ENCODE measurements at places on chromosomes 5 and 9.

DNA sequence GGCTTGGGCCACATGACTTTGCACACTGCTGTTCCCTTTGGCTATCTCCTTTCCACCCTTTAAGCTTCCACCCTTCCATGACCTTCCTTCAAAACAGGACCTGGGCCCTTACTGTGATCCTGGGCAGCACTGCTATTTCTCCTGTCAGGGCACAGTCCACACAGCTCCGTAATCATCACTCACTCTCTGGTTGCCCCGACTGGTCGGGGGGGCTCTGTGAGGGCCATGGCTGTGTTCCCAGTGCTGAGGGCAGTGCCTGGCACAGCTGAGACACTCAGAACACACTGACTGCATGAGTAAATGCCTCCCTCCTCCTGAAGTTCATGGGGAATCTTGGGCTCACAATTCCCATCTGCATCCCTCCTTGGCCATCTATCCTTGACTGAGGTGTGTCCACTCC is 12.2 kb downstream of the TRAF1 start:
- no peak for DNase-seq

DNA sequence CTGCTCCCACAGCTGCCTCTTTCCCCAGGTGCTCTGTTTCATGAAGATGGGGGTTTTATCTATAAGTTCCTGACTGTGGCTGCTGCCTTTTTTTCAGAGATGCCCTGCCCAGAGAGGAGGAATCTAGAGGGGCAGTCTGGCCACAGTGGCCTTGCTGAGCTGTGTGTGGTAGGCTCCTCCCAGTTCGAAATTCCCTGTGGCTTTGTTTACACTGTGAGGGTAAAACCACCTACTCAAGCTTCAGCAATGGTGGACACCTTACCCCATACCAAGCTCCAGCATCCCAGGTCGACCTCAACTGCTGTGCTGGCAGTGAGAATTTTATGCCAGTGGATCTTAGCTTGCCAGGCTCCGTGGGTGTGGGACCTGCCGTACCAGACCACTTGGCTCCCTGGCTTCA is 250.0 kb downstream of the FER start:
- DNase-seq, result no peak

DNA sequence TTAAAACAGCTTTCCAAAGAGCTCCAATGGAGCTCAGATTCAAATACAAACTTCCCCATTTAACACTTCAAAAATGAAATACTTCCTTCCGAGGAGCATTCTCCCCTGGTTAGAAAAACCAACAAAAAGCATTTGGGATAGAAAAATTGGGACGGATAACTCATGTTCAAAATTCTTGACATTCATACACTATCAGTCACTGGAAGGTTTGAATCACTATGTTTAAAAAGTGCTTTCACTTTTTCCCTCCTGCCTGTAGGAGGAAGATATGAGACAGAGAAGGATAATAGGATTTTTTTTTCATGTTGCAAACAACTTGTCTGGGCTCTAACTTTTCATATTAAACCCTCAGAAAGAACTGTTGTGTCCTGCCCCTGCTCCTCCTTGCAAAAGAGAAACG is 412.0 kb downstream of the ACTL7B start:
- no peak for DNase-seq

DNA sequence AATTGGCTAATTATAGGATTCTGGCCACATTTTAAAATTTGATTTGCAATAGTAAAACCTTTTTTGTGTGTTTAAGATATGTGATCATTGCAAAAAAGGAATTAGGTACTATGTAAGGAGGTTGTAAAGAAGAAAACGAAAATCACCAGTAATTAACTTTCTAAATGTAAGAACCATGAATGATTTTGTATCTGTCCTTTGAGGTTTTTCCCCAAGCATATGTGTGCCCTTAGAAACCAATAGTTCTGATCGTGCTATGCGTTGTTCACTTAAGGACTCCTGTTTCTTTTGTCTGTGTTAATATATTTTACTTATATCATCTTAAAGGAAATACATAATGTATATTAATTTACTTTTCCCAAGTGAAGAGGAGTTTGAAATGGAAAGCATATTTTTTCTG is 410.2 kb downstream of the PSAT1 start:
- DNase-seq, result no peak

- no peak for DNase-seq
These were observed 47.5 kb downstream of the MRPL36 start for GRCh38 chr5:1751864-1752822.

GRCh38 chr9:35996358-35996970 is 38.5 kb upstream of the OR2S2 start:
- no peak for DNase-seq

- DNase-seq, result no peak
These were observed 12.8 kb downstream of the UGCG start for GRCh38 chr9:111909444-111909843.

- no peak for DNase-seq
These were observed 566.9 kb upstream of the RGMB start for GRCh38 chr5:98206566-98206965.

DNA sequence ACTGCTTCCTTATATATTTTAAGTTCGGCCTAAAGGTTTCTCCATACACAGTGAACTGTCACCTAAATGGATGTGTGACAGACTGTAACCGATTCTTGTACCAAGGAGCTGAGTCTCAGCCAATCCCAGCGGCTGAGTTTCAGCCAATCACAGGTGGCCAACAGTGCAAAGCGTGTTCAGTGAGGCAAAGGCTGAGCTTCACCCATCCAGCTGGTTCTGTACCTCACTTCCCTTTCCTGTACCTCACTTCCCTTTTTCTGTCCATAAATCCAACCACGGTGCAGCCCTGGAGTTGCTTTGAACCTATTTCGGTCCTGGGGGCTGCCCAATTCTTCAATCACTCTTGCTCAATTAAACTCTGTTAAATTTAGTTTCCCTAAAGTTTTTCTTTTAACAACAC is 15.7 kb upstream of the TBC1D9B start:
- DNase-seq, result peak; percentile 33

GRCh38 chr9:2082772-2083171 is 67.6 kb downstream of the SMARCA2 start:
- DNase-seq, result no peak

DNA sequence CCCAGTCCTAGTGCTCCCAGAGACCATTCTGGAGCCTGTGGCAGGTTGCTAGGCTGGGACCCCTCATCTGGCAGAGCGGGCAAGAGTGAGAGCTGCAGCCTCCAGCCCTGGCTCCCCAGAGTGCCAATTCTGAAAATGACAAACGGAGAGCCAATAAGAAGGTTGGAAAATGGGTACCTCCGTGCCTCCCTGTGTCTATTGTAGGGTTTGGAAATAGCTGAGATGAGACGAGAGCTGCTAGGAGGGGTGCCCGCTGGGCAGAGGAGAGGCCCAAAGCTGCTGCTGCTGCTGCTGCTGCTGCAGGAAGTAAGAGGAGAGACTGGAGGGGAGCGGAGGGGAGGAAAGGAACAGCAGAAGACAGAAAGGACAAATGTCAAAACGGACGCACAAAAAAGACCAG is 36.0 kb upstream of the FUBP3 start:
- DNase-seq, result no peak

- DNase-seq, result no peak
These were observed 89.0 kb upstream of the SELENOP start for GRCh38 chr5:42900734-42901133.

- no peak for DNase-seq
These were observed 48.7 kb downstream of the CAMSAP1 start for GRCh38 chr9:135858491-135859185.

GRCh38 chr9:117703537-117703936 is 666 bp upstream of the TLR4 start:
- no peak for DNase-seq

DNA sequence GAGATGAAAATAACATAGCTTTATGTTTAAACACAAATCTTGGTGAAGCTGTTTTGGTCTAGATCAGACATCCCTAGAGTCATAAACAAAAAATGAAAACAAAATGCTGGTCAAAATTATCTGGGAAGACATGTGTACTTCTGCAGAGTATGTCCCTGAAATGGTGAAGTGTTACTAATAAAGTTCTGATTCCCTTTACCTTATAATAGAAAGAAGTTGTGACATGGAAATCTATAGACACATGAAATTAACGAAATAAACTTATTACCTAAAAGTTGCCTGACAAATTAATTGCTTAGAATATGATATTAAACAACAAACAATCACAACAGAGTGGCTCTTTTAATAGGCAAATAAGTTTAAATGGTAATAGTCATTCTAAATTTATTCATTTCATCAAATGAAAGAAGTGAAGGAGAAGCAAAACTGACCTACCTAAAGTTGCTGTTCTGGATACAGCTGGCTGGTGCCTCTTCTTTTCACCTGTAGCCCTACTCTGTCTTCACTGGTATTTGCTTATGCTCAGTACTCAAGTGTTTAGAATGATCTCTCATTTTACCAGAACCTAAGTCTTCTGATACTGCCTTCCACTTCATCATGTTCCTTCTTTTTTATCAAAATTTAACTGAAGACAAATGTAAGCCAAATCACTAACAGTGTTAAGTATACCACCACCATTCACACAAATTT is 38.8 kb downstream of the FNIP1 start:
- no peak for DNase-seq

GRCh38 chr9:84366683-84367082 is 26.1 kb upstream of the SLC28A3 start:
- DNase-seq, result no peak

DNA sequence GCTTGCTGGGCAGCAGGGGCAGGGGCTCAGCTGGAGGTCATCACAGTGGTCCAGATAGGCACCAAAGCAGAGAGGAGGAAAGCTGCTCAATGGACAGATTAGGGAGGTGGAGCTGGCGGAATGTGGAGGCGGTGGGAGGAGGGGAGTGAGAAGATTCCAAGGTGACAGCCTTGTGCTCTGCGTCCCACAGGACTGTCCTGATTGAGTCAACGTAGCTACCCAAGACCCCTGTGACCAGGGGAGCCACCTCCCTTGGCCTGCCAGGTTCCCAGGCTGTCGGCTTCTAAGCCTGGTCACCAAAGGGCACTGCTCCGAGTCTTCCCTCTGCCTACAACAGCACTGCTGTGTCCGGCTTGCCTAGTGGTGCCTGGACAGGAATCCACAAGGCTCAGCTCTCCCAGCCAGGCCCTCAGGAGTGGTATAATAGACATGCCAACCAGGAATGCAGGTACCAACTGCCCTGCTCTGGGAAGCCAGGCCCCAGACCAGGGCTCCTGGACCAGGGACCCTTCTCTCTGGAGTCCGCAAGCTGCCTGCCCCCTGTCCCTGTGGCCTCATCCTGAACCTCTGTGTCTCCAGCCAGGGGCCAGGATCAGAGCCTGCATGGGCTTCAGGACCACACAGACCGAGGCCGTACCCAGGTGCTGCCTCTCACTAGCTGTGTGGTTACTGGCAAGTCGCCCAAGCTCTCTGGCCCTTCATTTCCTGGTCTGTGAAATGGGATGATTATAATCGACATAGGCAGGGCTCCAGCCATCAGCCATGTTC is 67.9 kb downstream of the STK10 start:
- no peak for DNase-seq

DNA sequence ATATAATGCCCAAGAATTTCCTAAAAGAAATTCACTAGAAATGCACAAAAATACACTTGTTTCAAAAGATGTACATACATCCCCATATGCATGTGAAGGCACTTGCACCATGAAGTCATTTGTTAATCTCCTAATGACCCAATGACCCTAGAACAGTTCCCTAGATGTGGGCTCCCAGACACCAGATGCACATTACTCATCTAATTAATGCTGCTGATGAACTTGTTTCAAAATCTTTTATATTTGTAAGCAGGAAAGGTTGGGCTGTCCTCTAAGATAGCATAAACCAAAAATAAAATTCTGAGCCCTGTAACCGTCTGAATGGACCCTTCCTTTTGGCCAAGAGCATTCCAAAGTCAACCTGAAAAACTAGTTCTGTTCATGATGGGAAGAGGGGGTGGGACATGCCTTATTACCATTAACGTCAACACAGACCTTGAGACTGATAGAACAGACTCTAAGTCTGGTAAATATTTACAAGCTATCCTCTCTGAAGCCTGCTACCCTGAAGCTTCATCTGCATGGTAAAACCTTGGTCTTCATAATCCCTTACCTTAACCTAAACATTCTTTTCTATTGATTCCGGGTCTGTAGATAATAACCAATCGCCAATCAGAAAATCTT is 91.0 kb upstream of the DAPK1 start:
- DNase-seq, result no peak

DNA sequence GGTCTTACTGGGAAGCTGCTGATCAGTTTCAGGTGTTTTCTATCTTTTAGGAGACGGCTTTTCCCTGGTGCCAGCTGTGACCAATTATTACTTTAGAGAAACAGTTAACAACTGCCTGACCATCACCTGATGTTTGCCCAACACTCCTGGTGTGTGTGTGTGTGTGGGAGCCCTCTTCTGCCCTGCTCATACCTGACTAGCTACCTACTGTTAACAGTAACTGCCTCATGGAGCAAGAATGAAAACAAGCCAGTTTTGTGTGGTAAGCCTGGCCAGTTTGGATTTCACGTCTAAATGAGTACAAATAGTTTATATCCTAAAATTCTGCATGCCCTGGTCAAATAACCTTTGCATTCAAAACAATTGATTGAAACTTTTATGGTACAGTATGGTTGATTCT is 46.1 kb upstream of the RIOK2 start:
- DNase-seq, result no peak

- no peak for DNase-seq
These were observed 236.5 kb upstream of the TRIM32 start for GRCh38 chr9:116450378-116451139.

DNA sequence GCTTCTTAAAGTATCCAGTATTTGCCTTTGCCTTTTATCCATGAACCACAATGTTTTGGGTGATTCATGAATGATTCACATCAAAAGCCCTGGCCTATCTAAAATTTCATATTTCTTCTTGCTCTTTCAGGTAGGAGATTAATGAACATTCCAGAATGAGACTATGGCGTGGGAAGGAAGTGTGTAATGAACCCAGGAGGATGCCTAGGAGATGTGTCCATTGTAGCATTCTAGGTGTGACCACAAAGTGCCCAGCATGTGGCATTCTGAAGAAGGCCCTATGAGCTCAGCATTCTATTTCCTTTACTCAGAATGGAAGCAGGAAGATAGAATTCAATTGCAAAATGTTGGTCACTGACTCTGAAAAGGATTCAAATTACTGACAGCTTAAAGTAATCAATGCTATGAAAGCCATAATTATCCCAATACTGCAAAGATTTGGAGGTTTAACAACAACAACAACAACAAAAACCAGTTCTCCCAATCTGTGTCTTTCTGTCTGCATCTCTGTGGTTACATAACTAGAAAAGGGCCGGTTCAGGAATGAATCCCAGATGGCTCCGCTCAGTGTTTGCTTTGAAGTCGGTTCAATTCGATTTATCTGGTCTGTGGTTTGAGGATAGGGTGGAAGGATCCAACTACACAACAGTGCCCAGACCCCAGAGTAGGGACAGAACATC is 126.7 kb downstream of the FOXD1 start:
- no peak for DNase-seq

GRCh38 chr5:169637085-169637548 is at the start of gene DOCK2:
Gene DOCK2, plus strand, starts transcription at chr5:169637275. Its CDS starts 52 bp downstream, at chr5:169637327.
- DNase-seq, result peak; percentile 87

DNA sequence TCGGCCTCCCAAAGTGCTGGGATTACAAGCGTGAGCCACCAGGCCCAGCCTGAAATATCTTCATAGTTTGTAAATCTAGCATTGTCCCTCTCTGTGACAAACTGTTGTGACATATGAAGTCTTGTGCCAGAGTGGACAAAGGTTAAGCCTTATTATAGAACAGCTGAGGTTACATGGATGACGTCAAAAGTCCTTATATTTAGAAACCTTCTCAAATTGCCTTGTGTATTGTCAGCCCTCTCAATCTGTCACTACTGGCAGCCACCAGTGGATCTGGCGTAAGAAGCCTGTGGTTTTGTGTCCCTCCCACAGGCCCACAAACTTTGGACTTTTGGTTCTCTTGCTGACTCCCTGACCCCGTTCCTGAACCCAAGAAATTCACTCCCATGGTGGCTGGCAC is 79.4 kb upstream of the CCDC112 start:
- DNase-seq, result no peak

- DNase-seq, result no peak
These were observed 1023.7 kb upstream of the DMAC1 start for GRCh38 chr9:8823131-8823895.
